ENCODE measurements at places on chromosomes 1 and 21.

- no peak for DNase-seq
These were observed 68.5 kb downstream of the RGS2 start for GRCh38 chr1:192877283-192877886.

GRCh38 chr1:116569776-116570357, 959 bp downstream of the CD58 start:
- DNase-seq: no peak

- no peak for DNase-seq
These were observed 104.7 kb downstream of the RIPK4 start for GRCh38 chr21:41662161-41662560.

- no peak for DNase-seq
These were observed 12.2 kb downstream of the NTNG1 start for GRCh38 chr1:107153014-107153413.

- no peak for DNase-seq
These were observed 104.6 kb upstream of the TTC34 start for GRCh38 chr1:2906085-2906484.

GRCh38 chr1:211323156-211324063, 3.2 kb upstream of the TRAF5 start:
- DNase-seq: peak; percentile 78

- DNase-seq: no peak
These were observed 386.9 kb upstream of the PROX1 start for GRCh38 chr1:213600879-213601278.

- DNase-seq: peak; percentile 76
These were observed 349.6 kb downstream of the SMYD3 start for GRCh38 chr1:246157516-246157915.

DNA sequence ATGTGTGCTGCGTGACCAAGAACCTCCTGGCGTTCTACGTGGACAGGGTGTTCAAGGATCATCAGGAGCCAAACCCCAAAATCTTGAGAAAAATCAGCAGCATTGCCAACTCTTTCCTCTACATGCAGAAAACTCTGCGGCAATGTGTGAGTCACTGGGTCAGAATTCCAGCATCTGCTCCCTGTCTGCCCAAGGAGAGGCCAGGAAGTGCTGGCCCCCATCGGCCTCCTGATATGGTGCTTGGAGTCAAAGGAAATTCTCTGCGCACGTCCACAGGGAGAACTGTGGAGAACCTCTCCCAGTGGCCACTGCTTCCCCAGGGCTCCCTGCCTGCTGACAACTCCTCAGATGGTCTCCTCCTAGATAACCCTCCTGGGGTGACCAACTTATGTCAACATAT, 25.6 kb upstream of the IL20 start:
- DNase-seq: no peak

GRCh38 chr21:37770461-37770860, 145.8 kb downstream of the KCNJ6 start:
- DNase-seq: no peak

Measured in Kasumi-1 (cell line).